Breast epithelium (tissue), 4 donors: ENCODE measurements at places on chromosomes 3 and 15. TPM values are rescaled to one million over a fixed set of nuclear protein-coding genes. Genes with fewer than 3 reads are reported as not detected.
A peak's percentile ranks its signal among the peaks of the same experiment; 100 is the strongest.

Gene CNTN4
- total RNA-seq = 6.6 TPM

Gene PCYT1A
- total RNA-seq = 92.0 TPM

Gene CD86
- 12.6 TPM for total RNA-seq

Gene FBXO40
- not detected for total RNA-seq

Gene TGM5
- 2.7 TPM for total RNA-seq

GRCh38 chr15:48447657-48448056 is 116.4 kb downstream of the DUT start:
- no peak for DNase-seq

DNA sequence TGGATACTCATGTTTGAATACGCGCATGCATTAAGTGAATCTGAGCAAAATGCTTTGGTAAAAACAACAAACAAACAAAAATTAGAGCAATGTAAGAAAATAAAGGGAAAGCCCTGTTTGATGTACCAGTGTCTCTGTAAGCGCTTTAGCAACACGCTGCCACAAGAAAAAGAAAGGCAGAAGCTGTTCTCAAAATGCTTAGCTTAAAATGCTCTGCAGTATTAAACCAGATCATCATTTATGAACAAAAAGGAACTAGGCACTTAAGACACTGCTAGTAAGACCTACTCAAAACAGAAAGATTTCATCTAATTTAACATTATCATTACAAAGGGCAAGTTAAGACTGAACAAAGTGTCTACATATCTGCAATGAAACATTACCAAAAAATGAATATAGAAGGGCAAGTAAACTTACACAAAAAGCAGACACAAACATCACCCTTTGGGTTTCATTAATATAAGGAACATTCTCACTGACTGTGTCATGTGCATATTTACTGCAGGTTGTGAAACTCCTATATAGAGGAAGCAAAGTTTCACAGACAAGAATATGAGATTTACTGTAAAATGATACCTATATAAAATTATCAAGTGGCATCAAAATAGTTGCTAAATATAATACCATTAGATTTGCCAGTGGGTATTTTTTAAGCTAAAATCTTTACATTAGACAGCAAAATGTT is 102.1 kb downstream of the FBXL22 start:
- DNase-seq = no peak

DNA sequence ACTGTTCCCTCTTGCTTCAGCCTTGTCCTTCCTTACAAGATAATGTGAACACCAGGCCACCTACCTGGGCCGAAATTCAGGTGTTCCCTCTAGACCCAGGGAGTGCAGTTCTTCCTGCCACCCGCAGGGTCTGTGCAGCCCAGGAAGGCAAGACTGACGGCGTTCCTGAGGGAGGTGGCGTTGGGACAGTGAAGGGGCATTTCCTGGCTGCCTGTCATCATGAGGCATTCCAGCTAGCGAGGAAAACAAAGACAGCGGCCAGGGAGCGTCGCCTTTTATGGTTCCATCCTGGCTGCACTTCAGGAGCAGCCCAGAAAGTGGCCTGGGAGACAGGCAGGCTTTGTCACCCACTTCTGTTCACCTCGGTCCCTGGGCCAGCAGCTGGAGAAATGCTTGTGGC is 84.8 kb upstream of the WNT5A start:
- DNase-seq = peak; percentile 88

DNA sequence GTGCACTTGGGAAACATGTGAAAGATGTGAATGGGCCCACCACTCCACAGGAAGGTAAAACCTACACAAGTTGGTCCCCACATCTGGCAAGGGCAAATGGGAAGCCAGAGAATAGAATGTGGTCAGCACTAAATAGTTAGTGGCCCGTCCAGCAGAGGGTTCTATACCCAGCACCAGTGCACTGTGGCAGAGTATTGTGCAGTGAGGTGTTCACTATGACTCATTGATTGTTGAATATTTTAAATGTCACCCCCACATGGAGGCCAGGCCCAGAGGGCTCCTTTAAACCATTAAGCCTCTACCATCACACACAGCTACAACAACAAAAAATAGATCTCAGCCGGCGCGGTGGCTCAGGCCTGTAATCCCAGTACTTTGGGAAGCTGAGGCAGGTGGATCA is 11.7 kb downstream of the FRMD5 start:
- no peak for DNase-seq

- DNase-seq = no peak
Observed at GRCh38 chr3:119301662-119302061, 7.5 kb downstream of the ARHGAP31 start.

DNA sequence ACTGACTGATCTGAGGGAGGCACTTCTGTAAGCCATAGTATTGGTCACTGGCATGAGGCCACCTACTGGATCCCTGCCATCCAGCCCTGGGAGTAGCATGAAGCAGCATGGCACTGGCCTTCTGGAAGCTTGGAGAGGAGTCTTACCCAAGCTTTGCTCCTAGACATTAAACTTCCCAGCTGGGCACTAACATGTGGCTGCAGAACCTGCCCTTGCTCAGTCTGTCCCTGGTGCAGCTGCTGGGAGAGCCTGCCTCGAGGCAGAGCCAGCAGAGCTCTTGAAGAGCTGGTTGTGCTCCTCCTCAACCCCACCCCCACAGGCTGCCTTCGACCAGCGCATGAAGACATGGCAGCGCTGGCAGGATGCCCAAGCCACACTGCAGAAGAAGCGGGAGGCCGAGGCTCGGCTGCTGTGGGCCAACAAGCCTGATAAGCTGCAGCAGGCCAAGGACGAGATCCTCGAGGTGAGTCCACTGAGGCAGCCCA is 17.1 kb upstream of the SNX22 start:
- peak; percentile 71 for DNase-seq

GRCh38 chr3:73361591-73361990 is 263.1 kb downstream of the PDZRN3 start:
- DNase-seq = no peak

- no peak for DNase-seq
Observed at GRCh38 chr3:155502630-155503029, 209.1 kb upstream of the STRIT1 start.

DNA sequence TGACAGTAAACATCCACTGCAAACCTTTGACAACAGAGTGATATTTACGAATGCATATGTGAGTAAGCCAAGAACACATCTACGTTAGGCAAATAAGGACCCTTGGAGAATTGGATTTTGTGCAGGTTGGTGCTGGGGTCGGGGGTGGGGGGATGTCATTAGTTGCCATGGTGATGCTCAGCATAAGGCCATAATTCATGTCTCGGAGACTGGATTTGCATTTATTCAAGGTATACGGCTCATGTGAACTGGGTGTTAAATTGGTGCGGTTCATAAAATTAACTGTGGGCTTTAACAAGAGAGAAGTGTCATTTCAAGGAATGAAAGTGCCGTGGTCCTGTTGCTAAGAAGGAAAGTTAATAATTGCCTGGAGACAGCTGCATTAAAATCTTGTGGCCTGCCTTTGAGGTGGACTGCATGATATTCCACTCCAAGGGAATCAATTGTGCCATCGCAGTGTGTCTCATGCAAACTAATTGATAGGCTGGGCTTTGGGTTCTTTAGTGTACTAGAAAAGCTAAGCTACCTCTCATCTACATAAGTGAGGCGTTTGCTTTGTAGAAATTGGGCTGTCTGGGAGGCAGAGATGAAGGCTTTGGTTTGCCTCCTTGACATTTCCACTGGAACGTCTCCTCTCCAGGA is 228.9 kb upstream of the FEZF2 start:
- no peak for DNase-seq

DNA sequence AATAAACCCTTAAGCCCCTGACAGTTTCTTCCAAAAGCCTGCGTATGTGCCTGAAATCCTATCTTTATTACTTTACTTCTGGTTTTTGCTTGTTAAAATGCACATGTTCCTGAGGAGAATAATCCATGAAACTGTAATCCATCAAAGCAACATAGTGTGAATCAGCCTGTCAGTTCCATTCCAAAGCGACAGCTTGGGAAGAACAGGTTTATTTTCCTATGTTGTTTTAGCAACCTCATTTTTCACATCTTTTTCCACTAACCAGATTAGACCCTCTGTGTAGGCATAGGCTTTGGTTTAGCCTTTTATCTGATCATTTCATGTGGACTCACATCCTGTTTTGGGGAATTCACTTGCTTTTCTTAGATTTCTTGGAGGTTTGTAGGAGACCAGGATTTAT is 988.0 kb downstream of the SQOR start:
- DNase-seq = no peak

DNA sequence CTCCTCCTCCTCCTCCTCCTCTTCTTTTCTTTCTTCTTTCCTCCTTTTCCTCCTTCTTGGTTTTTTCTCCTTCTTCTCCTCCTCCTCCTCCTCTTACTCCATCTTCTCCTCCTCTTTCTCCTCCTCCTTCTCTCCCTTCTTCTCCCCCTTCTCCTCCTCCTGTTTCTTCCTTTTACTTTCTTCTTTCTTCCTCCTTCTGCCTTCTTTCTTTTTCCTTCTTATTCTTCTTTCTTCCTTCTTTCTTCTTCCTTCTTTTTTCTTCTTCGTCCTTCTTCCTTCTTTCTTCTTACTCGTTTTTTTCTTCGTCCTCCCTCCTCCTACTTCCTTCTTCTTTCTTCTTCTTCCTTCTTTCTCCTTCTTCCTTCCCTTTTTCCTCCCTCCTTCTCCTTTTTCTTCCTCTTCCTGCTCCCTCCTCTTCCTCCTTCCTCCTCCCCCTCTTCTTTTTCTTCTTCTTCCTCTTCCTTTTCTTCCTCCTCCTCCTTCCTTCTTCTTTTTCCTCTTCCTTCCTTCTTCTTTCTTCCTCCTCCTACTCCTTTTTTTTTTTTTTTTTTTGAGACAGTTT is 92.1 kb downstream of the SLMAP start:
- DNase-seq = no peak

DNA sequence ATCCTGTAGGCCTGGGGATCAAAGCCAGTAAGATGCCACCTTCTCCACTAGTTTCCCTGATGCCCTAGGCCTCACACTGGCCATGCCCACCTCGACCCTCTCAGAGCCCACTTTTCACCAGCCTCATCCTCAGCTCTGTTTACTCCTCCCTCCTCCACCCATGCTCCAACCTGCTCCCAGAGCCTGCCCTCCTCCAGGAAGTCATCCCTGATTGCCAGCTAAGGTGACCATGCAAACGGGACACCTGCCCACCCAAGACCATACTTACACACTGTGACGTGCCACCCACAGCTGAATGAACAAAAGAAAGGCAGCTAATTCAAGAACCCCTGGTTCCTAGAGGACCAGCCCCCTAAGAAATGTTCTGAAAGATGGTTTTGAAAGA is 9.1 kb downstream of the PLCD1 start:
- DNase-seq = peak; percentile 37

GRCh38 chr3:142019794-142020320 is 129.5 kb downstream of the TFDP2 start:
- DNase-seq = no peak

GRCh38 chr15:45862034-45862433 is 227.2 kb downstream of the SQOR start:
- DNase-seq = no peak

DNA sequence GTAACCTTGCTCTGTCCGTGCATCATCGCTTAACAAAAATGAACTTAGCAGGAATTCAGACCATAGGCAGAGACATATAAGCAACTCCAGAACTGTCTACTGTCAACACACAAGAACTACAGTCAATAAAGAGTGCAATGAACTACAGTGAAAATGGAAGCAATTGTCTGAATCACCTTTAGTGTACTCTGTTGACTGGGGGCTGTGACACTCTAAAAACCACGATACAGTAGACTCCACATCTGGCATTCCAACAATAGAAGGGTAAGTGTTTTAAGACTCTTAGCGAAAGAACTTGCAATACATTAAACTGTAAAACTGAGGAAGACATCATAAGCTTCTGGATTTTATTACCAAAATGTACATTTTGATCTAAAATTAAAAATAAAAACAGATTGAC is 347.3 kb downstream of the ZBTB20 start:
- DNase-seq = no peak

GRCh38 chr3:123150449-123151215 is 51.1 kb upstream of the SEC22A start:
- no peak for DNase-seq

- no peak for DNase-seq
Observed at GRCh38 chr3:114408736-114409670, 115.2 kb downstream of the TIGIT start.

GRCh38 chr3:124620600-124621063 is 109.6 kb upstream of the UMPS start:
- DNase-seq = no peak

- no peak for DNase-seq
Observed at GRCh38 chr3:97957617-97958311, 14.5 kb downstream of the RIOX2 start.

- DNase-seq = no peak
Observed at GRCh38 chr3:193391902-193392301, 13.3 kb upstream of the ATP13A5 start.
